Activated CD4-positive, alpha-beta T cell treated with anti-CD3 and anti-CD28 coated beads for 48 hours (primary cell): ENCODE measurements at places on chromosomes 5 and 9.

GRCh38 chr5:147445090-147445489 lies 64.8 kb downstream of the DPYSL3 start:
- DNase-seq: no peak

GRCh38 chr5:16642867-16643266 lies 26.1 kb upstream of the RETREG1 start:
- DNase-seq: no peak

GRCh38 chr5:18216016-18216415 lies 581.8 kb downstream of the TAF11L14 start:
- DNase-seq: no peak

- no peak for DNase-seq
Observed at GRCh38 chr9:1083325-1083913, 33.3 kb downstream of the DMRT2 start.

DNA sequence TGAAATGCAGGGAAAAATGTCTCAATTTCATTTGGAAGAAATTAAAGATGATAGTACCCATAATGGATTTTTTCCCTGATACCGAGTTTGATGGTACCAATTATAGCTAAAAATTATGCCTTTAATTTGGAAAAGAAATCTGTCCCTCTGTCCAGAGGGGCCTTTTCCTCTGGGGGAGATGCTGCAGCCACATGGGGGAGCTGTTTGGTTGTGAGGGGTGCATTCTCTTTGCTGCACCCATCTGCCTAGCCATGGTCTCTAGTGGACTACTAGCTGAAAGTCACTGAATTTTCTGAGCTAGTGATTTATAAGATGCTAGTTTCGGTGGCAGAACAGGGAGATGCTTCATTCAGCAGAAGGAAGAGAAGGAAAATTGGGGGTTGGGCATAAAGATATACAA lies 9.6 kb downstream of the SEC61B start:
- DNase-seq: peak; percentile 56

DNA sequence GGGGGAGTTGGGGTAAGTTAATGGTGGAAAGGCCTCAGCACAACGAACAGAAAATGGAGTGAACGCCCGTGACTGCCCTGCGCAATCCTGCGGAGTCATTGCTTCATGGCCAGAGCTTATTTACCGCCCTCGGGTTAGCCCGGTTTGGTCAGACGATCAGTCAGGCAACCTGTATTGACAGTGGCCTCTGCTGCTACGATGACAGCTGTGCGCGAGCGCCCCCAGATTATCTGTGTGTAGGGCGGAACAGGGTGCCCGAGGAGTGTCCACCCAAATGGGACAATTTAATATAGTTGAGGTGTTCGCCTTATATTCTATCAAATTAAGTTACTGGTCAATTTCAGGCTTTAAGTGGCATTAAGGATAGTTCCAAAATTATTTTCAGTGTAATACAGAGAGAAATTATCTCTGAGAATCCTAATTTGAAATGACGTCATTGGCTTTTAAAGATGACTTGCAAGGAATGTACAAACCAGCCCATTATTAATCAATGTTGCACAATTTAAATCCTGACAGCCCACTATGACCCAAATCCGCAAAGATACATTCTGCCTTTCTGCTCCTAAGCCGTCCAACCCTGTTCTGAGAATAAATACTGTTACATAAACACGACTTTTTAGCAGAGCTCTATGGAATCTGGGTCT lies 879 bp upstream of the UBQLN1 start:
- peak; percentile 54 for DNase-seq

DNA sequence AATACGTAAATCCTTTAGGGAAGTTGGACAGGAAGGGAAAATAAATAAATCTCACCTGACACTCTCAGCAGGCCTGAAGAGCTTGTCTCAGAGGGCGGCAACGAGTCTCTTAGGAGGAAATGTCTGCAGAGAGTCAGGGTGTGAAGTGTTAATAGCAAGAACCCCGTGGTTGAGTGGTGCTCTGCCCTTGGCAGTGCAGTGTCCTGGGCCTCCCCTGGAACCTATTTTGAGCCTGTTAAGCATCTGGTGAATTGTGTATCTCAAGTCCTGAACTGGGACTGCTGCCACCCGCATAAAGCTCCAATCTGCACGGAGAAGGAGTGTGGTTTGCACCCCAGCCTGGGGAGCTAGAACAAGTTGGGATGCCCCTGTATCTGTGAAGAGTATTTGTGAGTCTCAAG lies 211.8 kb downstream of the GOLPH3 start:
- no peak for DNase-seq

GRCh38 chr5:150024346-150024984 lies 23.9 kb downstream of the HMGXB3 start:
- DNase-seq: no peak

GRCh38 chr5:76283670-76284069 lies 119.4 kb upstream of the IQGAP2 start:
- DNase-seq: no peak

- DNase-seq: no peak
Observed at GRCh38 chr9:92973700-92974099, 26.4 kb downstream of the FGD3 start.

- no peak for DNase-seq
Observed at GRCh38 chr5:68643064-68643463, 427.5 kb downstream of the PIK3R1 start.

- DNase-seq: no peak
Observed at GRCh38 chr5:180797256-180798192, 5.1 kb downstream of the MGAT1 start.

- no peak for DNase-seq
Observed at GRCh38 chr9:36443581-36443980, 43.5 kb upstream of the RNF38 start.

GRCh38 chr5:39024884-39025283 lies 49.3 kb downstream of the RICTOR start:
- no peak for DNase-seq

DNA sequence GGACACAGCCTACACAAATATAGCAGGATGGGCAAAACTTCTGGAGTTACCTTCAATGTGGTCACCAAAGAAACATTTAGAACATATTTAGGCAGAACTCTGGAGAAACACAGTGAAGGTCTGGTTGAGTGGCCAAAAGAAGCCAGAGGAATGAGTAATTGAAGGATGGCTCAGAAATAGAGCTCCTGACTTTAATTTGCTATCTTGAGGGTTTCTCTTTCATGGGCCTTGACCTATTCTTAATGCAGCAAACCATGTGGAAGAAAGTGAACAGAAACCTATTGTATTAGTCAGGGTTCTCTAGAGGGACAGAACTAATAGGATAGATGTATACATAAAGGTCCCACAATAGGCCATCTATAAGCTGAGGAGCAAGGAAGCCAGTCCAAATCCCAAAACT lies 650.5 kb downstream of the ACTL7B start:
- no peak for DNase-seq

- no peak for DNase-seq
Observed at GRCh38 chr9:136303825-136304416, at the start of gene CCDC187. Gene CCDC187, minus strand, starts transcription at chr9:136304094. Its CDS starts 264 bp downstream, at chr9:136303830.

- peak; percentile 8 for DNase-seq
Observed at GRCh38 chr9:470552-471194, 256.0 kb downstream of the DOCK8 start.

DNA sequence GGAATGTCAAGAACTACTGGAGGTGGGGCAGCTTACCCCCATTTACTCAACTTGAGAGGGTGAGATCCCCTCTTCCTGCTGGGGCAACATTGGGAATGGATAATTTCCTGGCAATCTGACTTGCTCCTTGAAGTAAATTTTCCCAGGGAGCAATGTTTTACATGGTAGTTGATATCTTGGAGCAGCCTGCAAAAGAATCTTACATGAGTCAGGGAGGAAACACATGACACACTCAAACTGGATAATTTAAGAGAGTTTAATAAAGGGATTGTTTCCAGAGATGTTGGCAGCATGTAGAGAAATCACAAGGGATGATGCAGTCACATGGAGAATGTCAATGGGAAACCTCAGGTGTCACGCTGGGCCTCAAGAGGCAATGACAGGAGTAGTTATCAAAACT lies 212.5 kb downstream of the GAS1 start:
- no peak for DNase-seq

GRCh38 chr5:150323819-150324218 lies 21.1 kb upstream of the ARSI start:
- DNase-seq: no peak

DNA sequence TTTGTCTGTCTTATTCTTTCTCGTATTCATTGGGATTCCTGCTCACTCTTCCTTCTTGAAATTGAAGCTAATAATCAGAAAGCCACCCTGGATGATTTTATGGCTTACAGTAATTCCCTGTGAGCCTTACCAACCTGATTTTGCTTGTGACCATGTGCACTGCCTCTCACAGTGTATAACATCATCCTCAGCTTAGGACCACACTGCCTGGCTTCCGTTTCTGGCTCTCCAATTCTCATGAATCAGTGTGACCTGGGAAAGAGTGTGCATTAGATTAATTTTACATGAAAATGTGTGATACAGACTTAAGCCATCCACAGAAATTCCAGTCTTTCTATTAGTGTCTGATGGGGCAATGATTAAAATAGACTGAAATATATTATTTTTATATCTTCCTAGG lies 126.8 kb upstream of the DMRT1 start:
- DNase-seq: no peak

- no peak for DNase-seq
Observed at GRCh38 chr5:126138281-126138931, 284.8 kb upstream of the GRAMD2B start.

GRCh38 chr9:92749934-92750315 lies 14.7 kb downstream of the BICD2 start:
- no peak for DNase-seq

GRCh38 chr9:130213911-130214761 lies 41.9 kb downstream of the NCS1 start:
- no peak for DNase-seq

DNA sequence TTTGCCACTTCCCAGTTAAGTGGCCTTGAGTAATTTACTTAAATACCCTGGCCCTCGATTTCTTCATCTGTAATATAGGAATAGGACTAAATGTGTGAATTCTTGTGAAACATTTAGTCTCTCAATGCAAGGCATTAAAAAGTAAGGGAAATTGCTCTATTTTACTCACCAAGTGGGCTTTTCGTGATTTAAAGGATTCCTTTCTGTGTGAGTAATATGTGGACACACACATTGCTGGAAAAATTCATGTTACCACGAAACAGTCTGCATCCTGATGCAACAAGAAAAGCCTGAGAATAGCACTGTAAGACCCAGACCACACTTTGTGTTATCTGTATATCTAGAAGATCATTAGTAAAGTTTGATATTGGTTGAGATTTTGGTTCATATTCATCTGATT lies 1243.0 kb upstream of the CDH9 start:
- no peak for DNase-seq

DNA sequence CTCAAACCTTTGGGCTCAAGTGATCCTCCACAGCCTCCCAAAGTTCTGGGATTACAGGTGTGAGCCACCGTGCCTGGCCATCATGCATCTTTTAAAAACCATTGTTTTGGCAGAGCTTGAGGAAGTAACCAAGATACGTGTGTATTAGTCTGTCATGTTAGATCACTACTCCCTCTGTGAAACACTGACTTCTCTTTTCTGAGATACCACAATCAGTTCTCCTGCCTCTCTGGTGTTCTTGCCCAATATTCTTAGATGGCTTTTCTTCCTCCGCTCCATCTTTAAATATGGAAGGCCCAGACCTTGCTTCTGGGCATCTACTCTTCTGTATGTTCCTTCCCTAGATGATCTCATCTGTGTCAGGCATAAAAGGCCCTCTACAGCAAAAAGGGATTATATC lies 14.2 kb upstream of the CCNB1 start:
- DNase-seq: no peak
